GM18507 (cell line): ENCODE measurements at places on chromosomes 11 and 22.

DNA sequence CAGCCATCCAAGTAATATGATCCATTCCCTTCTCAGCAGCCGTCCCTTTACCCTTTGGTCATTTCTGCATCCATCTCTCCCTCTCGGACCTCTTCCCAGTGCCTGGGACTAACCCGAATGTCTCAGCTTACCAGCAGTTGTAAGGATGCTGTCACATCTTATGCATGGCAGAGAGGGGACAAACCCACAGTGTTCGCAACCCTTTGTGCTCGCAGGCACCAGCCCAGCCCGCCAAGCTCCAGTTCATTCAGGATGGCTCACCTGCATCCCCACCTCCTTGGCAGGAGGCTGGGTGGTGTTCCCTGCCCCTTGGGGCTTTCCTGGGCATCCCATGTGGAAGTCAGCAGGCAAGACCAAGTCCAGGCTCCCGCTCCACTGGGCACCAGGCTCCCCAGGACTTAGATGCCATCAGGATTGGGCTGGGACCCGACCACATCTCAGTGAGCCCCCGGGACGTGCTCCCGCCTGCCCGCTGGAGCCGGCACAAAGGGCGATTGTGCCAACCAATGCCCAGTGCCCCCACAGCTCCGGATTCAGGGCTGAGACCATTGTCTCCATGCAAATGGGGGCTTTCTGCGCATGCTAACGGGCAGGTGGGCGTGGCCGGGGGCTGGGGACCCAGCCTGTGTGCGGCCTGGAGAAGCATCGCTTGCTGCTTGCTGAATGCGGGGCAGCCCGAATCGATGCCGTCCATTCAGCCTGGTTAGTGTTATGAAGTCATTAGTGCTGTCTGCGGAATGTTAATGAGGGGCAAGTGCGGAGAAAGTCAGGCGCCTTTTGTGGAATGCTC, 108.6 kb downstream of the KCNQ1OT1 start:
- DNase-seq = no peak

DNA sequence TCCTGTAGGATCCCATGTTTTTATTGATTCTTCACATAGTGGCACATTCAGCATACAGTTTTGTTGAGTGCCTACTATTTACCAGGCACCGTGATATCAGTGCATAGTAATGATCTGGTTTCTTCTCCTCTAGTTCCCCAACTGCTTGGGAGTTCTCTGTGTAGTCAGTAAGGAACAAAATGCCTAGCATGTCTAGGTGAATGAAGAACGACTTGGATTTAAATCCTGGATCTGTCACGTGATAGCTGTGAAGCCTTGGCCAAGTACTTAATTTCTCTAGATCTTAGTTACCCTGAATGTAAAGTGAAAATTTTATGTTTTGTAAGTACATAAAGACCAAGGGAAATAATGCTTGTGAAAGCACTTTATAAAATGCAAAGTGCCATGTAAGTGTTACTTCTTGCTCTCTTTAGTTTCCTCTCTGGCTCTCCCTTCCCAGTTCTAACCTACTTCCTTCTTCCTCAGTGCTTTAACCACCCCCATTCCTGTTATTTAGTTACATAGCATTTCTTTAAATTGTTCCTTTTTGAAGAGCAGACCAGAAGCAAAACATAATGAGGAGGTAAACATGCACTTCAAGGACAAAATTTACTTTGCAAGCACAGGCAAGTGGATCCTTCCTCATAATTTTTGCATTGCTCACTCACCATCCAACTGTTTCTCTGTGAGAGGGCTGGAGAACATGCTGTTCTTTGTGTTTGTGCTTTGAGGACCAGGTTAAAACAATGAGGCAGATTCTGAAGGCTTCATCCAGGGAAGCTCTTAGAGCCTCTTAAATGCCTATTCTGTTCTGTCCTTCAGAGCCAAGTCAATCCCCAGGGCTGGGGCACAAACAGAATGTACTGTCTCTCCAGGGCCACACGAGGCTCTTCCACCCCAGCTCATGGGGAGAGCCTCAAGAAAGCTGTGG, 353.9 kb upstream of the TENM4 start:
- no peak for DNase-seq

GRCh38 chr11:9038541-9038940, 34.7 kb upstream of the NRIP3 start:
- DNase-seq = no peak

DNA sequence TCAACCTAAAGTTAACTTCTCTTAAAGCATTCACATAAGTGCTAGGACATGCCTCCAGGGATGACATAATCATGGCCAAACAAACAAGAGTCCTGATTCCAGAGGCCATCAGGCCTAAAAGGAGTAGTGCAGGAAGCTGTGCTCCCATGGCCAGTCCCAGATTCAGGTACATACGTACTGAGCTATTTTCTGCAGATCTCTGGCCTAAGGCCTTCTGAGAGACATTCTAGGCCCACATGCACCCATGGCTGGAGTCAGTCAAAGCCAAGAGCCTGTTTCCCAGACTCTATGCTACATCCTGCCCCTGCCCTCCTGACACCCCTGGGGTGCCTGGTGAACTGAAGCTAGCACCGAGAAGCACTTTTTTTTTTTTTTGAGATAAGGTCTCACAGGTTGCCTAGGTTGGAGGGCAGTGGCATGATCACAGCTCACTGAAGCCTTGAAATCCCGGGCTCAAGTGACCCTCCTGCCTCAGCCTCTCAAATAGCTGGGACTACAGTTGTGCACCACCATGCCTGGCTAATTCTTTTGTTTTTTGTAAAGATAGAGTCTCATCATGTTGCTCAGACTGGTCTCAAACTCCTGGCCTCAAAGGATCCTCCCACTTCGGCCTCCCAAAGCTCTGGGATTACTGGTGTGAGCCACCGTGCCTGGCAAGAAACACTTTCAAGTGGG, 553 bp downstream of the CD3D start:
- DNase-seq = no peak

GRCh38 chr11:106552694-106553203, 465.5 kb downstream of the GUCY1A2 start:
- no peak for DNase-seq

- DNase-seq = no peak
Observed at GRCh38 chr11:92870196-92870832, 99.1 kb upstream of the MTNR1B start.

DNA sequence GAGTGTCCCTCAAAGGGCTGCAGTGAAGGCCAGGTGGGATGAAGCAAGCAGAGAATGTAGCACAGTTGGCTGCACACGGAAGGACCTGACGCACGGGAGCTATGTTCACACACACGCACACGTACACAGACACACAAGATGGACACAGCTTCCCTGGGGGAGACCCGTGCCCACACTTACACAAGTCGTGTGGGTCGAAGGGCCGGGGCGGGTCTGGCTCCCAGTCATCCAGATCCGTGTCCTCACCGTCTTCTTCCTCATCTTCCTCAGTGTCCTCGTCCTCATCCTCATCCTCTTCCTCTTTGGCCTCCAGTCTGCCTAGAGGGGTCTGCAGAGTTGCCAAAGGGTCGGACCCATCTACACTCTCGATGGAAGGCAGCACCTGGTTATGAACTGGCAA, 51.6 kb upstream of the NFRKB start:
- DNase-seq = no peak

DNA sequence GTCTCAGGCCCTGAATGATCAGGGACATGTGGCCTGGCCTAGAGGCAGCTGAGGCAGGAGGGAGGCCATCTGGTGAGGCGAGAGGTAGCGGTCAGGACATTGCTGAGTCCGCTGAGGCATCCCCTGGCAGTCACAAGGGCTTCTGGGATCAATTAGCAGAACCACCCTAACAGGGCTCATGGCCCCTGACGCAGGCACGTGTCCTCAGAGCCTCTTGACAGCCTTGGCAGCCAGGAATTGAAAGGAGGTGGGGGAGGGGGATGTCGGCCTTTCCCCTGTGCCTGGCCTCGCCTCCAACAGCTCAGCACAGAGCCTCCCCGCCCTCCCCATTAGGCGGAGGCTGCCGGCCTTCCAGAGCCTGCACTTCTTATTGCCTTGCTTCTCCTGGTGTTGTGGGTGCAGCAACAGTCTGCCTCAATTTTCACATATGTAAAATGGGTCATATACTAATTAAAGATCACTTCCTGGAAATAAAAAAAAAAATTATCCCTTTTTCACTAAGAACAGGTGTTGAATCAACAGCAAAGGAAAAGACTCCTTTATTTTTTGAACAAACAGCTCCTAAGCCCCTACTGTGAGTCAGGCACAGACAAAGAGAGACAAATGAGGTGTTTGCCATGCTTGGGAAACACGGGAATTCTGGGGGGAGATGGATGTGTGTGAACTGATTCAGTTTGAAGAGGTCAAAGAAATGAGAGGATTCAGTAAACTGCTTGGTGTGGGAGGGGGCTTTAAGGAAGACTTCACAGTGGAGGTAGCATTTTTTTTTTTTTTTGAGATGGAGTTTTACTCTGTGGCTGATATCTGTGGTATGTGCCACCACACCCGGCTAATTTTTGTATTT, 55.3 kb downstream of the NFAM1 start:
- DNase-seq = no peak

- DNase-seq = no peak
Observed at GRCh38 chr22:49673048-49673447, 154.6 kb downstream of the BRD1 start.

DNA sequence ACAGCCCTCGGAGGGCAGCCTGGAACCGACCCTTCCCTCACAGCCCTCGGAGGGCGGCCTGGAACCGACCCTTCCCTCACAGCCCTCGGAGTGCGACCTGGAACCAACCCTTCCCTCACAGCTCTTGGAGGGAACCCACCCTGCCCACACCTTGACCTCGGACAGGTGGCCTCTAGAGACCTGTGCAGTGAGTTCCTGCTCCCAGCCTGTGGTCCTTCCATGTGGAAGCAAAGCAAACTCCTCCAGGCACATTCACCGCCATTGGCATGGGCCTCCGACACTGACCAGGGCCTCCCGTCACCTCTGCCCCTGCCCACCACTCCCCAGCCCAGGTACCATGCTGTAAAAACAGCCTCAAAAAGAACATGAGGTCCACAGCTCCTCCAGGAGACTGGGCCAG, 272.1 kb downstream of the BRD1 start:
- DNase-seq = no peak

GRCh38 chr11:19026862-19027261, 33.7 kb downstream of the MRGPRX2 start:
- DNase-seq = no peak

DNA sequence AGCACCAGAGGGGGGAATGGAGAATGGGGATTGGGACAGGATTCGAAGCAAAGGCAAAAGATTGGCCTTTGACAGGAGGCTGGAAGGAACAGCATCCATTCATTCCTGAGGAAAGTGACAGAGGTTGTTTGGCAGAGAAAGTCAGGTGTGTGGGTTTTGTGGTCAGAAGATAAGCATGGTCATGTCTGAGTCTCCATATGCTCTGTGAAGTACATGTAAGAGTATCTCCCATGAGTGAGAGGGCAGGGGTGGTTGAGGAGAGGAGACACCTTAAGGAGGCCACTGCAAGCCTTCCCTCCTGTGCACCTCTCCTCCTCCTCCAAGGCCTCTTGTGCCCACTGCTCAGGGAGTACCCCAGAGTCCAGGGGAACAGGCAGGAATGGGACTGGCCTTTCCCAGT, 1.9 kb upstream of the NLRP10 start:
- no peak for DNase-seq

DNA sequence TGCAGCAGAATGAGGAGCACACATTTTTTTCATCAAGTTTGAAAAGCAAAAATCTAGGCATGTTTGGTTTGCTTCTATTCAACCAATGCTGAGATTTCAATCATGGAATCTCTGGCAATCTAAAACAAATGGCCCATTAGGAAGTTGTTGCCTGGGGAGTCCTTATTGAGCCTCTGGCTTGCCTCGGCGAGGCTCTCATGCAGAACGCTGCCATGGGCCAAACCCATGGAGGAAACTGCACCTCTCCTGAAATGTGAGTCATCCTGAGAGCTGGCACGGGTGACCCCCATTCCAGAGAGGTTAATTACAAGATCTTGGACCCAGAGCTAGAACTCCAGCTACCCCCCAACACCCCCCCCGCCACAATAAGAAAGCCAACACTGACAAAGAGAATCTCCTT, 80.7 kb downstream of the MN1 start:
- no peak for DNase-seq

- no peak for DNase-seq
Observed at GRCh38 chr22:17120281-17120680, 879 bp downstream of the TMEM121B start.

GRCh38 chr22:29958170-29958569, 75.2 kb downstream of the MTMR3 start:
- no peak for DNase-seq

DNA sequence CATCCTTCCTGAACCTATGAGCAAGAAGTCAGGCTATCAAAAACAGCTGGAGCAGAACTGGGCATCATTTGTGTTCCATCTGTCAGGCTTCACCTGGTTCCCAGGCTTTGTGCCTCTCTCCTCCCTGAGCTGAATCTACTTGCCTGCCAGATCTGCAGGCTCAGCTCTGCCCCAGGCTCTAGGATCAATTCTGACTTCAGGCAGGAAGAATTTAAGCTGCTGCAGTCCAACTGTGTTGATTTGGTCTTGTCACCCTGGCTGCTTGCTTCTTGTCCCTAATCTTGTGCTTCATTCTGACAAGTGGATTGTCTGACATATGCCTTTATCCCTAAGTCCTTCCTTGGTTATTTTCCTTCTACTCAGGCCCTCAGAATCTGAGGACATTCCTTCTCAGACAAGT, 31.6 kb upstream of the CADM1 start:
- no peak for DNase-seq

DNA sequence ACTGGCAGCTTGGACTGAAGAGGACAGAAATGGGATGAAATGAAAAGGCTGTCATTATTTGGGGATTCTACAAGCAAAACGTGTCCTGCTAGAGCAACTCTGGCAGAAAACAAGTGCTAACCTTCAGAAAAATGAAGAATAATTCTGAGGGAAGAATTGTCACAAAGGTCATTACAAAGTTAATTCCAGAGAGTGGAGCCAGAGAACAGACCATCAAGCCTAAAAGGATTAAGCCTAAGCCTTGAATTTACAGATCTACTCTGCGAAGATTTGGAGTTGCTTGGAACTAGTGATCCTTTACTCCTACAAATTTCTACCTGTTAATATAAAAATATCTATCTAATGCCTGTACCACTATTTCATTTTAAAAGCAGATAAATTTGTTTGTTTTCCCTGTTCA, 1077.3 kb upstream of the CNTN5 start:
- no peak for DNase-seq

GRCh38 chr11:100105982-100106358, 581.1 kb upstream of the ARHGAP42 start:
- DNase-seq = no peak

DNA sequence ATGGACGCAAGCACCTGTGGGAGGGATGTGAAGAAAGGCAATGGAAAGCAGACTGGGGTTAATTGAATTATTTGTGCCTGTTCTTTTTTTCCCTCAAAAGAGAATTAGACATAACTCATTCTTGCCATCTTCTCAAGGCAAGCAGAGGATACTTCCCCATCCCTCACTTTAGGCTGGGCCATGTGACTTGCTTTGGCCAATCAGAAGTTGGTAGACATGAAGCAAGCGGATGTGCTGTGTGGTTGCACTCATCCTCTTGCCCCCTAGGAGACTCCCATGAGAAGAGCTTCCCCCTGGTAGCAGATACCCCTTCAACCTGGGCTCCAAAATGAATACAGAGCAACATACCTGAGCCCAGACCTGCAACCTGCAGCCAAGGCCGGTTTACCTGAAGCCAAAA, 124.4 kb upstream of the ZC3H12C start:
- DNase-seq = no peak

- DNase-seq = no peak
Observed at GRCh38 chr11:87491381-87491780, 453.6 kb downstream of the TMEM135 start.
